H7 (cell line): ENCODE measurements at places on chromosomes 16 and 17.
A peak's percentile ranks its signal among the peaks of the same experiment; 100 is the strongest.

DNA sequence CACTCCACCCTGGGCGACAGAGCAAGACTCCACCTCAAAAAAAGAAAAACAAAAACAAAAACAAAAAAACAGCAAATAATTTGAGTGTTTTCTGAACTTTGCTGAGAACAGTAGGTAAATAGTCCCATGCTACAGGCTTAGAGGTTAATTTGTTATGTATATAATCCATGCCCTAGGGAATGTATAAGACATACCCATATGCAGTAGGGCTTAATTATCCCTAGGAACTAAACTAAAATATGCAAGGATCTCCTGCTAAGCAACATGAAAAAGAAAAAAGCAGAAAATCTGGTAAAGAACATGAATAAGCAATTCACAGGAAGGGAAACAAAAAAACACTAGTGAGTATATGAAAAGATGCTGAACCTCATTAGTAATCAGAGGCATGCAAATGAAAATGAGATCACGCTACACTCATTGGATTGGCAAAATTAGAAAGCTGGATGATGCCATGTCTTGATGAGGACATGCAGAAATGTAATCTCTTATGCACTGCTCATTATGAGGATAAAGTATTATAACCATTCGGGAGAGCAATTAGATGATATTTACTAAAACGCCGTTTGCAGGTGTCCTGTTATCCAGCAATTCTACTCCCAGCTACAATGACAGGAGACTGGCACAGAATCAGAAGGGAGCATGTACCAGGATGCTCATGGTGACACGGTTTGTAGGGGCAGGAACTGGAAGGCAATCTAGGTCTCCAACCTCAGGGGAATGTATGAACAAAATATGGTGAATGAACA is 5.6 kb downstream of the KCTD13 start:
- no peak for DNase-seq

- DNase-seq: no peak
Observed at GRCh38 chr17:55284944-55285339, 20.2 kb downstream of the HLF start.

DNA sequence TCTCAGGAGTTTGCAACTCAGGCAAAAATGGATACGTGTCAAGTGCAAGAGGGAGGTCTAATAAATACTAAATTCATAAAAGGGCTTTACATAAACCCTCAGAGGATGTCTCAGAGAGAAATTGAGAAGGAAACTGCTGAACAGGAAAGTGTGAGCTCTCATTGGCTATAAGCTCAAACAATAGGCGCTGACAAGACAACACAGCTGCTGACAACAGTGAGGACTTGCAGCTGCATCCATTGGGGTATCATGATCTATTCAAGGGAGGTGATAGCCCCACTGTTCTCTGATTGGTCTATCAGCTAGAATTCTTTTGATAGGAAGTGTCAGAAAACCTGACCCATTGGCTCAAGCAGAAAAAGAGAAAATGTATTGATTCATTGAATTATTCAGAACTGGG is 187.2 kb downstream of the CBLN1 start:
- no peak for DNase-seq

- DNase-seq: no peak
Observed at GRCh38 chr17:64706224-64707049, 44.3 kb upstream of the SMURF2 start.

DNA sequence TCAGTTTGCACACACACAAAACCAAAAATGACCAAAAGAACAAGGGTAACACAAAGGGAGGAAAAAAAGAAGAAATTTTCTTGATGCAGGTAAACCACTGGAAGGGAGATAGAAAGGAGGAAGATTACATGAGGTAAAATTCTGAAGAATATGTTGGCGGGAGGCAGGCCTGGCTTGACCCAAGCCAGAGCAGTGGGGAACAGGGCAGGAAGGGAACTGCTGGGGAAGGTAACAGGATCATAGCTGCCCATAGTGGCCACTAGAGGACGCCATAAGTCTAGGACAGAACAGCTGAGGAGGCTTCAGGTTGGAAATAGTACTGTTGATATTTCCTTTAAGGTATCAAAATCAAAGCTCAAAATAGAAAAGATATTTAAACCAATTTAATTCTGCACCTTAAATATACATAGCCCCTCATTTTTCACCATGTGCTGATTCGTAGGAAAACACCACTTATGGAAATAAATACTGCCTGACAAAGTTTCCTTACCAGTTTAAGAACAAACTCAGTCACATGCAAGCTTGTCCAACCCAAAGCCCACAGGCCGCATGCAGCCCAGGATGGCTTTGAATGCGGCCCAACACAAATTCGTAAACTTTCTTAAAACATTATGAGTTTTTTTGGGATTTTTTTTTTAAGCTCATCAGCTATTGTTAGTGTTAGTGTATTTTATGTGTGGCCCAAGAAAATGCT is 15.5 kb downstream of the VPS35 start:
- peak; percentile 70 for DNase-seq

DNA sequence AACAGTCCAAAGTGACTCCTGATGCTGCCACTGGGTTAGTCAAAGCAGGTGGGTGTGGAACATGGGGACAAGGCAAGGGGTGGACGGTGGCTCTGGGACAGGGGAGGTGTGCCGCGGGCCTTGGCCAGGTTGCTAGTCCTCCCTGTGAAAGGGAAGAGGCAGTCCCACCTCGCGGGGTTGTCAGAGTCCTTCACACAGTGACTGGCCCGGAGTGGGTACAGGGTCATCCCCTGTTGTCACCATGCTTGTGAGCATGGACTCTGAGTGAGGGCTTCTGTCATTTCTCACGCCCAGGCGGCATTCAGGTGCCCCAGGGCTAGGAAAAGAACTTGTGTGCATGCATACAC is 3.1 kb upstream of the ZNF469 start:
- DNase-seq: no peak

GRCh38 chr16:23125277-23125676 is 24.0 kb downstream of the USP31 start:
- DNase-seq: no peak

GRCh38 chr16:66904846-66905632 is 13.6 kb downstream of the CDH16 start:
- DNase-seq: peak; percentile 35

DNA sequence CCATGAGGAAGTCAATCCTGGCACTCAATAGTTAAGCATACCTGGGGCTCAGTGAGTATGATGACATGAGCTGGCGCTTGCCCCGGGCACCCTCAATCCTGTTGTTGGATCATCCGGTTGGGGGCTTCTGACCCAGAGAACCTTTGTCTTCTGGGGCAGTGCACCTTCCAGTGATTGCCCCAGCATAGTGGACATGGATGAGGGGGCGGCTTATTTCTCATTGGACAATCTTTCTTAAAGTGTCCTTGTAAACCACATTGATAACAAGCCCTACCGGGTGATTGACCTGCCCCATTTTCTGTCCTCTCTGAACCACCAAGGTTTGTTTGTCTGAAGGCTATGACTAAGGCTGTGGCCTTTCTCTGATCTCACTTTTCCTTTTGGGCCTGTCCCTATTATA is 18.2 kb downstream of the IGSF6 start:
- DNase-seq: no peak

- no peak for DNase-seq
Observed at GRCh38 chr16:4859190-4859899, 12.1 kb downstream of the UBN1 start.

DNA sequence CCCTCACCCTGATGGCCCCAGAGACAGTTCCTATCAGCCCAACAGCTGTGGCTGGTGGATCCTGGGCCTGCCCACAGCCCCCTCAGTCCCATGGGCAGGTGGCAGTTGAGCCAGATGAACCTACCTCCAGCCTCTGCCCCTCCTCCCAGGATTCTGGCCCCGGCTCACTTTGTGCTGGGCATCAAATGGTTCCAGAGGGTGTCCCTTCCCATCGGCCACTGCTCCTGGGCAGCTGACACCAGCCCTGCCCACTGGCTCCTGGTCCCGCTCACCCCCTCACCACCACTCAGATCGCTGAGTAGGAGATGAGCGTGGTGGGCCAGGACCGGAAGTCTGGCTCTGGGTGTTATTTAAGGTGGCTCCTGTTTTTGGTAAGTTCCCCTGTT is 2.0 kb downstream of the TTYH2 start:
- DNase-seq: no peak

GRCh38 chr16:3946604-3947180 is 66.2 kb upstream of the CREBBP start:
- DNase-seq: peak; percentile 38

DNA sequence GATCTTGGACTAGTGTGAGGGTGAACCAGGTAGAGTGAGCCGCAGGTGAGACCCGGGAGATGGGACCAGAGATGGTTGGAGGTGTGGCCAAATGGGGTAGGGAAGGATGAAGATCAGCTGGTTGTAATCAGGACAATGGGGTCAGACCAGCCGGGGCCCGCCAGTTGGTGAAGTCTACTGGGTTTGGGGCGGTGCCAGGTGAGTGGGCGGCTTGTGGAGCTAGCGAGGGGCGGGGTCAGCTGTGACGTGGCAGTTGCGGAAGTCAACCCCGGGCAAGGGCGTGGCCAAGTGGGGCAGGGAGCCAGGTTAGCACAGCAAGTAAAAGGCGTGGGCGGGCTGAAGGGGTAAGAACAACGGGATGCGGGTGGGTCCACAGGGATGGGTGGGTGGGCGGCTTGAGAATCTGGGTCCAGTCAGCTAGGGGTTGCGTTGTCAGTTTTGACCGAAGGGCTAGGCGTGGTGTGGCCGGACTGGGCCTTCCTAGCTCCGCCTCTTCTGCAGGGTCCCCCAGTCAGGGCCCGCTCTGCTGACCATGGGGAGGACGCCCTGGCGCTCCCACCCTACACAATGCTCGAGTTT is 25.5 kb upstream of the ALKBH5 start:
- DNase-seq: peak; percentile 98

DNA sequence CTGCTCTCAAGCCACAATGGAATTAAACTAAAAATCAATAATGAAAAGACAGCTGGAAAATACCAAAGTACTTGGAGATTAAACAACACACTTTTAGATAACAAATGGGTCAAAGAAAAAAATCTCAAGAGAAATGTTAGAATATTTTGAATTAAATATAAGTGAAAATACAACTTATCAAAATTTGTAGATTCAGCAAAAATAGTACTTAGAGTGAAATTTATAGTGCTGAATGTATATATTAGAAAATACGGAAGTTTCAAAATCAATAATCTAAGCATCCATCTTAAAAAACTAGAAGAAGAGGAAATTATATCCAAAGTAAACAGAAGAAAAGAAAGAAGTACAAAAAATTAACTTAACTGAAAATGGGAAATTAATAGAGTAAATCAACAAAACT is 179.2 kb upstream of the CDH11 start:
- DNase-seq: no peak

DNA sequence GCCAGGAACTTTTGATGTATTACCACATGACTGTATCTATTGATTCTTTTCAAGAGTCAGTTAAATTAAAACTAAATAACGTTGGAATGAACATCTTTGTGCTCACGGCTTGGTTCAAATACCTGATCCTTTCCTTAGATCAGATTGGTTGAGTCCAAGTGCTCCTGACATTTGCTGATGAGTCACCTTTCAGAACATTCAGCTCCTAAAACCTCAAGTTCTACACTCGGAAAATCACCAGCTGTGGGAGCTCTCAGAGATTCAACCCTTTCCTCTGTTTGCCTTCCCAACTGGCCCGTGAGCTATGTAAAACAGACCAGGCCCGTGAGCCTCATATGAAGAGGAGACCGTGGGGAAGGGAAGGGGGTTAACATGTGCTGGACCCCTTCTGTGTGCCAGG is 68.1 kb downstream of the RTN4RL1 start:
- no peak for DNase-seq

GRCh38 chr16:79653373-79653891 is 52.9 kb upstream of the MAF start:
- DNase-seq: no peak

GRCh38 chr16:64397042-64397441 is 724.8 kb downstream of the CDH11 start:
- DNase-seq: no peak

DNA sequence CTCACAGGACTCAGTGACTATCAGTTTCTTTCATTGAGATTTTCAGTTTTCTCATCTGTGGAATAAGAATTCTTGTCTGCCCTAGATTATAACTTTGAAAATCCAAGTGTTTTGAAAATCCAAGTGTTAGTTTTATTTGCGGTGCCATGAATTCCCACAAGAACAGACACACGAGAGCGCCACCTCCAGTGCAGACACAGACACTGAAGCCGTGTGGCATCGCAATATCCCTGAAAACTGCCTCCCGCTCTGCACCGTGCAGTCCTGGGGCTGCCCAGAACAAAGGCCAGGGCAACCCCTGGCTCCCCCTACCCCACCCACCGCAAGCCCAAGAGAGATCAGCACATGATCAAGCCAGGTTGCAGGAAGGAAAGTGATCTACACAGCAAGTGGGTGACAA is 229.5 kb upstream of the ASIC2 start:
- DNase-seq: peak; percentile 76

DNA sequence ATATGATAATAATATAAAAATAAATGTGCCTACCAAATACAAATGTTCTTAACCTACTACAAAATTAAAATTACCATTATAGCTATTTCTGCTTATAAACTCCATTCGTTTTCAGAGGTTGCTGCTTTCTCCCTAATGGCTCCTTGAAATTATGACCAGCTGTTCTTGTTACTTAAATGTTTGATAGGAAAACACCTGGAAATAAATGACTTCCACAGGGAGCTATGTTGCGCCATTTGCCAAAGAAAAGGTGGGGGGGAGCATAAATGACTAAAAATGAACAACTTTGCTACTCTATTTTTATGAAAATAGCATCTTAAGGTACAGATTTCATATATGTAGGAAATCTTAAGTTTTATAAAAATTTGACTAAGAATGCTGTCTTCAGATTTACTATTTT is 157.5 kb upstream of the MON1B start:
- no peak for DNase-seq

- DNase-seq: peak; percentile 33
Observed at GRCh38 chr16:50269061-50269705, 2.8 kb downstream of the ADCY7 start.

DNA sequence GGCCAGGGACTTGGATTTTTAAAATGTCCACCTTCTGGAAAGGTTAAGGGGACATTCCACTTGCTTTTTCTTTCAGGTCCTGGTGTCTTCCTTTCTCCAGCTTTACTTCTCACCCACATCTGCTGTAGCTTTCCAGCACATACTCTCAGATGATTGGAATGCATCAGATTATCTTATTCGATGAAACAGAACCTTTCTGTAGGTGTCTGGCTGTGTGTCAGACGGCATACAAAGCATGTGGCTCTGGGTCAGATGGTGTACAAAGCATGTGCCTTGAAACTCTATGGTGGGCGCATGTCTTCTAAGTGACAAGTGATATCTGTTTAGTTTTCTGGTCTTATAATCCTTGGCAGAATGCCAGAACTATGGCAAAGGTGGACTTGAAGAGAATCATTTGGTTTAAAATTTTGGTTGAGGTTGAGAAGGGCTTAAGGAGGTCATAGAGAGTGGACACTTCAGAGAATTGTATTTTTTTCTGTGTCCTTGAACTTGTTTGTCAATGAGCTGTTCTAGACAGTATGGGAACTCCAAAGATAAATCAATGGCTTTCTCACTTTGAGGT is 125.3 kb downstream of the FTO start:
- DNase-seq: no peak

- no peak for DNase-seq
Observed at GRCh38 chr17:2511138-2511461, 588 bp downstream of the METTL16 start.

- DNase-seq: peak; percentile 93
Observed at GRCh38 chr16:88857728-88858339, 907 bp downstream of the TRAPPC2L start.
